Stimulated activated CD8-positive, alpha-beta memory T cell treated with anti-CD3 and anti-CD28 coated beads, Interleukin-4, amount 100 ng/mL, for 4 hours (primary cell): ENCODE measurements at places on chromosomes 1 and 21.

DNA sequence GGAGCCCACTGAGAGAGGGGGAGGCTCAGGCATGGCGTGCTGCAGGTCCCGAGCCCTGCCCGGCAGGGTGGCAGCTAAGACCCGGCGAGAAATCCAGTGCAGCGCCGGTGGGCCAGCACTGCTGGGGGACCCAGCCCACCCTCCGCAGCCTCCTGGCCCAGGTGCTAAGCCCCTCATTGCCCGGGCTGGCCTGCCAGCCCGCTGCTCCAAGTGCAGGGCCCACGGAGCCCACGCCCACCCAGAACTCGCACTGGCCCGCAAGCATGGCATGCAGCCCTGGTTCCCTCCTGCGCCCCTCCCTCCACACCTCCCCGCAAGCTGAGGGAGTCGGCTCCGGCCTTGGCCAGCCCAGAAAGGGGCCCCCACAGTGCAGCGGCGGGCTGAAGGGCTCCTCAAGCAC is 61.5 kb downstream of the C21orf91 start:
- DNase-seq, result no peak

DNA sequence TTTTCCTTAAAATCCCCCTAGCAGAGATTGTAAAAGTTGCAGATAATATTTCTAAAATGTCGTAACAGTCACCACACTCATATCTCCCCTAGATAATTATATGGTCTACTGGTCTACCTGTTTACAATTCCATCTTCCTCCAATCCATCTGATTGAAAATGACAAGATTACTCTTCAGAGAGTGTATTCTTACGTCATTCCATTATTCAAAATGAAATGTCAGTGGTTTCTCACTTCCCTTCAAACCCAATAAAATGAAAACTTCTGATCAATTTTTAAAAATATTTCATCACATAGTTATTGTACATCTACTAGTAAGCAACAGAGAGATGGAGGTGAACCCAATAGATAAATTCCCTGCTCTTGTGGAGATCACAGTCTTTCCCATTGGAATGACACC is 202.2 kb upstream of the C8B start:
- no peak for DNase-seq

- DNase-seq, result no peak
These were observed 122.8 kb upstream of the C8B start for GRCh38 chr1:57088653-57089052.

DNA sequence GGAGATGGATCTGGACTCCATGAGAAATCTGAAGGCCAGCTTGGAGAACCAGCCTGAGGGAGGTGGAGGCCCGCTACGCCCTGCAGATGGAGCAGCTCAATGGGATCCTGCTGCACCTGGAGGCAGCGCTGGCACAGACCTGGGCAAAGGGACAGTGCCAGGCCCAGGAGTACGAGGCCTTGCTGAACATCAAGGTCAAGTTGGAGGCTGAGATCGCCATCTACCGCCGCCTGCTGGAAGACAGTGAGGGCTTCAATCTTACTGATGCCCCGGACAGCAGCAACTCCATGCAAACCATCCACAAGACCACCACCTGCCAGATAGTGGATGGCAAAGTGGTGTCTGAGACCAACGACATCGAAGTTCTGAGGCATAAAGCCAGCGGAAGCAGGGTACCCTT is 601.5 kb upstream of the ZP4 start:
- no peak for DNase-seq

DNA sequence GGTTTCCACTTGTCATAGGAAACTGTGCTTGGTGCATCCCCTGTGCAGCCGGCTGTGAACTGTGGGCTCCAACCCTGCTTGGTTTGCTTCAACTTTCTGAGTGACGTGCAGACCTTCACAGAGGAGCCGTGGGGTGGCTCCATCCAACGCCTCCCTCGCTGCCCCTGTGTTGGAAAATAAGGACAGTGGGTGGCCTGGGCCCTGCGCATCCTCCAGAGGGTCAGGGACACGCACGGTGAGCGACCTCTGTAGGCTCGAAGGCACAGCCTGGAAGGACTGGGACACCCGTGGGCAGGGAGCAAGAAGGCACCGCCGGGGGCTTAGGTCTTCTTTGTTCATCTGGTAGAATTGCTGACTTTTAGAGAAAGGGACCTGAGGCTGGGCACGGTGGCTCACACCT is 6.5 kb upstream of the FAAP20 start:
- DNase-seq, result no peak

DNA sequence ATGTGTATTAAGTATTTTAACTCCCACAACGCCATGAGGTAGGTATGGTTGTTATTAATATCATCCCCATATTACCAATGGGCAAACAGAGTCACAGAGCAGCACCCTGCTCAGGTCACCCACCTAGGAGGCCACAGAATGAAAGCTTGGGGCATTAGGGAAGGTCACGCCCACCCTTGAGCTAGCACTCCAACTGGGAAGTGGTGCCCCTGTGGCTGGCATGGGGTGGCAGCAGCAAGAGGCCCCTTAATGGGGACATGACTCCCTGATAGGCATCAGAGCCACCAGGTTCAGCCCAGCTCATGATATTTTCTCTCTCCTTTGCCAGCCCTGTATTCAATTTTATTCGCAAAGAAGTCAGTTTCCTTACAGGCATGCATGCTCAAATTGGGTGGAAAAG is 90.6 kb downstream of the DMRTB1 start:
- DNase-seq, result no peak

GRCh38 chr1:91980663-91981062 is 31.5 kb downstream of the BRDT start:
- no peak for DNase-seq
